ENCODE measurements at places on chromosomes 2 and 18.

- DNase-seq = no peak
Observed at GRCh38 chr2:63679252-63679855, 90.6 kb downstream of the MDH1 start.

- DNase-seq = no peak
Observed at GRCh38 chr18:65081786-65082185, 669.0 kb upstream of the CDH7 start.

DNA sequence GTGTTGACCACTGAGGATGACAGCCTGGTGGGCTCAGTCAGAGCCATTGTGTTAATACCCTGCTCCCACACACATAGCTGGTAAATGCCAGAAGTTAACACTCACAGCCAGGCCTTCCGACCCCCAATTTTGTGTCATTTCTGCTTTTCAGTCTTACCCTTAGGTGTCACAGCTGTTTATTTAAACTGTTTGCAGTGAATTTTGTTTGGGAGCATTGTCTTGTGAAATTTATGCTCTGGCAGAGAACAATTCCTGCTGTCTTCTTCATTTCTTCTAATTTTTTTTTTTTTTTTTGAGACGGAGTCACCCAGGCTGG, 8.2 kb downstream of the LPIN1 start:
- DNase-seq = no peak

DNA sequence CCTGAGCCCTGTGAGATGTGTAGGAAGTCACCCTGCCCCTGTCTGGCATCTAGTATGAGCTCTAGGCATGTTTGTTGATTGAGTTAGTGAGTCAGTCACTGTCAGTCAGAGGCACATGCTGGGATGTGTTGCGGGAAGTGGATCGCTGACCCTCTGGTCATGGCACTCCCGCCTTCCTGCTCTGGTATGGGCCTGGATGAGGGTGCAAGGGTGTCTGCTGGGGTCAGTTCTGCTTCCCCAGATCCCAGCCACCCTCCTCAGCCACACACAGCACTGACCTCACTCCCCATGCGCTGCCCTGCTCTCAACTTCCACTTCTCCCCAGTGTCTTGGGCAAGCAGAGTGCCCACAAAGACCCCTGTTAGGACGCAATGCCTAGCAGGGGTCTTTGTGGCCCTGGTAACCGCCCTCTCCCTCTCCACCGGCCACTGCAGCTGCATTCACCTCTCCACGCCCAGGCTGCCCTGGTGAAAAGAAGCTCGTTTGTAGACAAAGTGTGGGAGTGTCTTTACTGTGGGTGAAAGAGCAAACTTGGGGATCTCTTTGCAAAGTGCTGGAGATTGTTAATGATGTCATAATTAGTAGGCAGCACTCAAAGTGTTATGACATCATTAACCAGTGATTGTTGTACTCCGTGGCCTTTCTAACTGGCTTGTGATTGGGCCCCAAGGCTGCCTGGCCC, 252.1 kb downstream of the LDLRAD4 start:
- no peak for DNase-seq

- DNase-seq = no peak
Observed at GRCh38 chr2:218294430-218295022, 2.2 kb upstream of the TMBIM1 start.

GRCh38 chr2:12076810-12077209, 330.4 kb downstream of the LPIN1 start:
- no peak for DNase-seq

DNA sequence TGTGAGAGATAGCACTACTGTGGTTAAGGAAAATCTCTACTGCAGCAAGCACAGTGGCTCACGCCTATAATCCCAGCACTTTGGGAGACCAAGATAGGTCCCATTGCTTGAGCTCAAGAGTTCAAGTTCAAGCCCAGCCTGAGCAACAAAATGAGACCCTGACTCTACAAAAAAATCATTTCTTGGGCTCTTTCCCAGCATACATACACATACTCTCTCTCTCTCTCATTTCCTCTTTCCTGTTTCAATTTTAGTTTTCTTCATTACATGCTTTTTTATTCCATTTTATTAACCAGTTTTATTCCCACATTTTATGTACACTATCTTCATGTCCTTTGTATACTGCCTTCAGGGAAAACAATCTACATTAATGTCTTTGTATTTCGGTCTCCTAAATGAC, 14.6 kb downstream of the WDR33 start:
- DNase-seq = no peak

DNA sequence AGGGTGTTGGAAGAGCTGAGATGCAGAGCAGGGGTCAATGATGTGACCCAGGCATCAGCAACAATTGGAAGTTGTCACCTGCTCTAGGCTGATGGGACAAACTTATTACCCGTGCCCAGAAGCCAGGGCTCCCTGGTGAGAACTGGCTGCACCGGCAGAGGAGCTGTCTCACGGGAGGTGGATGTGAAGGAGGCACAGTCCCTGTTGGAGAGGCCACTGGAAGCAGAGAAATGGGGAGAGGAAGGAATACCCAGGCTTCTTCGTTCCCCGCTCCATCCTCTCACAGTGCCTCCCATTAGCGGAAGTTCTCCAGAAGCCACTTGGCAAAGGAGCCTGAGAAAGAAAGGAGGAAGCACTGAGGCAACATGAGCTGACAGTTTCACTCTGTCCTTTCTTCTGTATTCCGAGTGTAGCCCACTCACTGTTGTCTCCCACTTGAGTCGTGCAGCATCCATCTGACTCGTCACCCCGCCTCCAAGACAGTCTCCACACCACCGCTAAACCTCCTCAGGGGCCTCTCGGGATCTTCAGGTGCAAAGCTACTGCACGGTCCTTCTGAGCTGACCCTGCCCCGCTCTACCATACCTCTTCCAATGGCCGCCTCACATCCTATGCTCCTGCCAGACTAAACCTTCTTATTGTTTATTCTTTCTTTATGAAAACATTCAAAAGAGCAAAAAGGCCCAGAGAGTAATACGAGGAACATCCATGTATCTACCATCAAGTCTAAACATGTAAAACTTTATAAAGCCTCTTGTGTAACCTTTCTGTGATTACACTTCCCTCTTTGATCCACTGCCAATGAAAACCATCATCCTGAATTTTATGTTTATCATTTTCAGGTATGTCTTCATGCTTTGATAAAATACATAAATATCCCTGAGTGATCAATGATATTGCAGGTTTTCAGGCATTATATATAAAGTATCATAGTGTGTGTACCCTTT, 19.1 kb upstream of the AFTPH start:
- no peak for DNase-seq

DNA sequence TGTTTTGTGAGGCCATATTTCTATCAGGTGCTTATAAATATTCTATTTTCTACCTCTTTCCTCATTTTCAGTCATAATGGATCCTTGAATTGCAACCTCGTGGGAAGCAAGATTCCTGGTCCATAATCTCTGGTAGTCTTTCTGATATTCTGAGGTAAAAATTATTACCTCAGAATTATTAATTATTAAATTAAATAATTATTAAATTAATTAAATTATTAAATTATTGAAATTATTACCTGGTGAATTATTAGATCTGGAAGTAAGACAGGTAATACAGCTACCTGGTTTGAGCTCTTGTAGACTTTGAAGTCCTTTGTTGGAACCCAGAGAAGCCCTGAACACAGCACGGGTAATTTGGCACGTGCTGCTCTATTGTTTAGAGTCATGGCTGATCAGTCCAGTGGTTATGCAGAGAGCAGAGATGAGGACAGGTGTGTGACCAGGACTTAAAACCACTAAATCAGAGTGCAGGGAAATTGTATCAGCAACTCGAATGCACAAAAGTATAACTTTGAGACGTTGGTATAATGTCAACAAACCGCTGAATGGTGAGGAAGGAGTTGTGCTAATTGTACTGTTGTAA, 46.8 kb upstream of the PTPRM start:
- no peak for DNase-seq

DNA sequence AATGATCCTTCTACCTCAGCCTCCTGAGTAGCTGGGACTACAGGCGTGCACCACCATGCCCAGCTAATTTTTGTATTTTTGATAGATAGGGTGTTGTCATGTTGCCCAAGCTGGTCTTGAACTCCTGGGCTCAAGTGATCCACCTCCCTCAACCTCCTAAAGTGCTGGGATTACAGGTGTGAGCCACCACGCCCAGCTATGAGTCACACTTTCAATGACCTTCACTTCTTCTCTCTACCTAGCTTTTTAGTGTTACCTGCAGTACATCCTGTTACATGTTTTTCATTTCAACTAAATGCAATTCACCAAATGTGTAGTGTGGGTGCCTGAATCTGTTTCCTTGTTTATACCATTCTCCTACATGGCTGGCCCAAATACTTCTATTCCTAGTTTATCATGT, 64.0 kb downstream of the SLC39A10 start:
- DNase-seq = no peak

GRCh38 chr18:58091099-58091611, 47.1 kb downstream of the NEDD4L start:
- DNase-seq = no peak

DNA sequence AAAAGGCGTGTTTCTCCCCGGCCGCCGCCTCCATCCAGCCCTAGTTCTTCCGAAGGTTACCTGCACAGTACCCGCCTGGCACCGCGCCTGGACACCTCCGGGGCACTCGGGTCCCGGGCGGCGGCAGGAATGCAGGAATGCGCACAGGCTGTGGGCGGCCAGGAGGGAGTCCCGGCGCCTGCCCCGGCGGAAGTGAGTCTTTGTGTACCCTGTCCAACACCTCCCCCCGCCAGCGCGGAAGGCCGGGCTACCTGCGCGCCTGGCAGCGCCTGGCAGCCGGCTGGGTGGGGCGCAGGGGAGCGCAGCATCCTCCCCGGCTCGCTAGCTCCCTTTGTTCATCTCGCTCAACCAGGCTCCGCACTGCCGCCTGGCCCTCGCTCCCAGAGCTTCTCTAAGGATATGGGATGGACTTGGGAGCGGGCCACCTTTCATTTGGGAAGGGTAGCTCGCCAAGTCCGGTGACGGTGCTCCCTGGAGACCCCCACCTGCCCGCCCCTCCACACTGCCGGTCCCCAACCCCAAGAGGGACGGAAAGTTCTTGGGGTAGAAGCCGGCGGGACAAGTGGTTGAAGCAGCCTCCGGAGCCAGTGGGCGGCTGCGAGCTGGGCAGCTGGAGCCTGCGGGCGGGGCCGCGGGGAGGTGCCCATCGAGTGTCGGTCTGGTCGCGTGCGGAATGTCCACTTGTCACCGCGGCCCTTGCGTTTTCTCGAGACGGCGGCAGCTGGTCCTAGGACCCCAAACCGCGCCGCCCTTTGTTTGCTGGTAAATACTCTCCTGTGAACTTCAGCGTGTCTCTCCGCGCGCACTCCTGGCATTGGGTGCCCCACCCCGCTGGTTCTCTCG, 1.2 kb upstream of the ST6GAL2 start:
- no peak for DNase-seq

DNA sequence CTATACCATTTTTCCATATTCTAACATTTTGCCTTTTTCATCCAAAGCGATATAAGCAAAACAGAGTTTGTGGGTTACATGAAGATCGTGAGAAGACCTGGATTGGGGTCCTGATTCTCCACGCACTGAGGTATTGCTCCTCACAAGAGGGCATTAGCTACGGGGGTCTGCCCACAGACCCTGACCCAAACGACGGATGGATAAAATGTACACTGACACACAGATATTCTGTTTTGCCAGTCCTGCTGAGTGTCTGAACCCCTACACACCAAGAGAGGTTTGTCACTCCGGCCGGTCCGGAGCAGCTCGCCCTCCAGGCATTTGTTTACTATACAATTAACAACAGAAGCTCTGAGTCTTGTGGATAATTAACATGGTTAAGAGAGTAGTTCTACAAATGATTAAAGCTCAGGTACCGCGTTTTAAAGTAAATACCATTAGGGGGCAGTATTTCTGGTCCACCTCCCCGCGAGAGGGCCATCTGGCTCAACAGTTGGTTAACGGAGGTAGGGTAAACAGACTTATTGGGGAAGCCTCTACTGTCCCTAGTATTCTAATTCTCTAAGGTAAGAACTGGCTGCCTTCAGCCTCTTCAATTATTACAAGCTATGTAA, 28.4 kb downstream of the SCYGR8 start:
- no peak for DNase-seq

GRCh38 chr18:32160547-32160946, 29.3 kb upstream of the MEP1B start:
- no peak for DNase-seq

GRCh38 chr18:48573632-48574283, 34.9 kb downstream of the CTIF start:
- no peak for DNase-seq

DNA sequence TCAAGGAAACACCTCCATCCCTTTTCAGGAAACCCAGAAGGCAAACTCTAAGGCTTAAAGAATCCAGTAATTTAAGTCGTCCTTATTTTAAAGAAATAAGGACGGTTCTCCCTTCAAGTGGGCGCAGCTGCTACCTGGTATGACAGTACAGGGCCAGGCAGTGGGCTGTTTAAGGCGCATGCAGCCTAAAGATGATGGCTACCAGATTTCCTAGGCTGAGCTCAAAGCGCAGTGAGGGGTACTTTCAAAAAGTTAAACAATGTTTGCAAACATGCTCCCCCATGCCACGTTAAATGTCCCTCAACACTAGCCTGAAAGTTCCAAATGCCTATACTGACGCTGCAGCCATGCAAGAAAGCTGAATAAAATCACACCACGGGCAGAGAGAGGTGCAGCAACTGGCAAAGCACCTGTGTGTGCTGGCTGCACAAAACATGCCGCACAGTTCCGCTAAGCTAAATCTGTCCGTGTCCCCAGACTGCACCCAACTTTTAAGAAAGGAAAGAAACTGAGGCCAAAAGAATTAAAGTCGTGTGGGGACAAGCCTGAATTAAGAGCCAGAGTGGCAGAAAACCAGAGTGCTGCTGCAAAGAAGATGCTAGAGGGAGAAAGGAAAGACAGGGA, 583 bp downstream of the HIBCH start:
- DNase-seq = no peak

GRCh38 chr2:171316220-171316619, 117.6 kb downstream of the METTL8 start:
- DNase-seq = no peak

DNA sequence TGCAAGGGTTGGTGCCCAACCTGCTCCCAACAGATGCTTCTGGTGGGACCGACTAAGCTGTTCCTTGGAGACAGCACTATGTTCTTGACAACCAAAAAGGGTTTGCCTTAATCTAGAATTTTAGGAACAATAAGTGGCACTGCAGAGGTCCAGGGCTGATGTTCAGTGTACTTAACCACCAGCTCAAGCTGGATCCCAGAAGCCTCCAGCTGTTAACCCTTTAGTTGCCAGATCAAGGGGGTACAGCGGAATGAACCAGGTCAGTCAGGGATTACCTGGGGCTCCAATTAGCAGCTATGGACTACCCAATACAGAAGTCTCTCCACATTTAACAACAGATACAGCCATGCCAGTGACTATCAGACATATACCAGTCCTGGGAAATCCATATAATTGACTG, 3.5 kb downstream of the GPR75 start:
- no peak for DNase-seq

DNA sequence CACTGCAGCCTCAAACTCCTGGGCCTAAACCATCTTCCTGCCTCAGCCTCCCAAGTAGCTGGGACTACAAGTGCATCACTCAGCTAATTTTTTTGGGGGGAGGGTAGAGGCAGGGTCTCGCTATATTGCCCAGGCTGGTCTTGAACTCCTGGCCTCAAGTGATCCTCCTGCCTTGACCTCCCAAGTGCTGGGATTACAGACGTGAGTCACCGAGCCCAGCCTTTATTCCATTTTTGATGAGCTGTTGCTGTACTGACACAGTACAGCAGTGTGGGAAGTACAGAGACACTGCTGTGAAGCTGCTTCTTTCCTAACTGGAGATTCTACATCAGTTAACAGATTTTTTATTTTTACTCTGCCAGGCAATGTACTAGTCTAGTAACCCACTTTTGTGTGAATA, 18.8 kb downstream of the PTRHD1 start:
- no peak for DNase-seq

- no peak for DNase-seq
Observed at GRCh38 chr2:118123561-118124232, 35.4 kb downstream of the INSIG2 start.

Measured in fibroblast of the conjunctiva (primary cell).